T-helper 9 cell (primary cell): ENCODE measurements at places on chromosomes 1 and 21.

DNA sequence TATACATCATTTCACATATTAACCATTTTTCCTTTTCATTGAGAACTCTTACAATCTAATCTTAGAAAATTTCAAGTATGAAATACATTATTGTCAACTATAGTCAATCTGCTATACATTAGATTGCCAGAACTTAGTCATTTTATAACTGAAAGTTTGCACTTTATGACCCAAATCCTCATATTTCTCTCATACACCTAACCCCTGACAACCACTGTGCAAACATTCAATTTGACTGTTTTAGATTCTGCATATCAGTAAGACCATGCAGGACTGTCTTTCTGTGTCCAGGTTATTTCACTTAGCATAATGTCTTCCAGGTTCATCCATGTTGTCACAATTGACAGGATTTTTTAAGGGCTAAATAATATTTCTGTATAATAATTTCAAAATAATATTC is 1299.0 kb upstream of the B3GALT2 start:
- no peak for DNase-seq

DNA sequence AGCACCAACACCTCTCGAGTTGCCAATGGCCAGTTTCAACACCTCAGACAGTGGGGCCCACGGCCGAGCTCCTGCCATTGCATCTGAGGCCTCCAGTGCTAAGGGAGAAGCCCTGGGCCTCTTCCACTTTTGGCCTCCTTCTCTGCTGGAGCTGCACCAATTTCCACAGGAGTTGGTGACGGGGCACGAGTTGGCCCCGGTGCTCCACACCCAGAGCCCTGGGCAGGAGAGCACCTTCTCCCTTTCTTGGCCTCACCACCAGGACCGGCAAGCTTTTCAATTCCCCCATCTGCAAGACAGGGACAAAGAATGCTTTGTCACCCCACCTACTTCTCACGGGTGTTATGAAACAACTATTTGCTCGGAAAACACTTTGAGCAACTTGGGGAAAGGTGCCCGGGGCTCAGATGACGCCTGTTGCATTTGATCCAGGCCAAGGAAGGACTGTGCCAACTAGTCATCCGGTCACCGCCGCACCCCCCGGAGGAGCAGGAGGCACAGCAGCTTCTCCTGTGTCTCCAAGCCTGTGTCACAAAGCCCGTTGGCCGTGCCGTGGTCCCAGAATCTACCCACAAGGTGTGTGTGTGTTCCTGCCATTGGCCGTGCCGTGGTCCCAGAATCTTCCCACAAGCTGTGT is 55.2 kb downstream of the TOMM20 start:
- DNase-seq: no peak

- DNase-seq: no peak
Measured at GRCh38 chr1:204260601-204261197, 46.9 kb upstream of the GOLT1A start.

GRCh38 chr1:106620521-106620954 is 435.9 kb upstream of the PRMT6 start:
- DNase-seq: no peak

DNA sequence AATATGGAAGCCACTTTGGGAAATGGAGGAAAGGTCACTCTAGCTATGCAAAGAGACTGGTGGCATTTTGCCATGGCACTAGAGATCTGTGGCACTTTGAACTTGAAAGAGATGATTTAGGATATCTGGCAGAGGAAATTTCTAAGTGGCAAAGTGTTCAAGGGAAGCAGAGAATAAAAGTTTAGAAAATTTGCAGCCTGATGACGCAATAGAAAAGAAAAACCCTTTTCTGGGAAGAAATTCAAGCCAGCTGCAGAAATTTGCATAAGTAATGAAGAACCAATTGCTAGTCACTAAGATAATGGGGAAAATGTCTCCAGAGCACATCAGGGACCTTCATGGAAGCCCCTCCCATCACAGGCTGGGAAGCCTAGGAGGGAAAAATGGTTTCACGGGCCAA is 191.1 kb upstream of the B3GALT2 start:
- no peak for DNase-seq

DNA sequence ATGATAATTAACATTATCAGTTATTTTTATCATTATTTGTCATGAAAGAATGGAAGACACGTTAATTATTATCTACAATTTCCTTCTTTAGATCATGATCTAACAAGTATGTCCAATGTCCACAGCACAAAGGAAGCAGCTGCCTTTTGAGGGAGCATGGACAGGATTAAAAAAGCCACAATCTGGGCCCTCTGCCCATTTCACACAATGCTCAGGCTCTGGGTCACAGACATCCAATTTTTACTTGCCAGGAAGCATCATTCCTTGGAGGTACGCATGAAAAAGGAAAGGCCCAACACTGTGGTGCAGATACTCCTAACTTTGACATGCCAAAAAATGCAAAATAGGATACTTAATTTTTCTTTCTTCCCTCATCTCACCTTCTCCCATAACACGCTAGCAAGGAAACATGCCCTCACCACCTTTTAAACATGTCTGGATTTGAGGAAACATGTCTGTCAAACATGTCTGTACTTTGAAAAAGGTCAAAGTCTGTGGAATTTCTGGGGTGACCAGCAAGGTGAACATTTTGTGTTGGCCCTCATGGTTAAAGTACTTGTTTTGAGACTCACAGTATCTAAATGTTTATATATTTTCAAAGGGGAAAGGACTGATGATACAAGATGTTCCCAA is 40.0 kb downstream of the GADD45A start:
- no peak for DNase-seq
